ENCODE measurements at places on chromosomes 3 and 15. TPM values are rescaled to one million over a fixed set of nuclear protein-coding genes. Genes with fewer than 3 reads are reported as not detected.

DNA sequence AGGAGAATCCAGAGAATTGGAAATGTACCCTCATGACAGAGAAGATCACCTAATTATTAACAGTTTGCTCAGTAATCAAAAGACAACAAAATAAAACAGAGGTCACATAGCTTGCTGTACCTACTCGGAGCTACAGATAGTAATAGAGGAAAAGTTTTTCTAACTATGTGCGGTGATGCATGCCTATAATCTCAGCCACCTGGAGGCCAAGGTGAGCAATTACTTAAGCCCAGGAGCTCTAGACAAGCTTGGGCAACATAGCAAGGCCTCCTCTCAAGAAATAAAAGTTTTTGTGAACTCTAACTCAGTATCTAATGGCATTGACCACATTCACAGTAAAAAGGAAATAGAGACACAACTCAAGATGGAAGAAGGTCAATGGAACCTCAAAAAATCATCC lies 243.6 kb downstream of the ATP8B4 start:
- peaks cover 24% of the 10 kb centered on the region for H3K4me1 ChIP-seq
- no peaks in the 10 kb centered on the region for H3K27me3 ChIP-seq
- no peak for DNase-seq
- H3K27ac ChIP-seq = no peak overlapping the region
- H3K4me3 ChIP-seq = no peak overlapping the region

The CMTM8 gene
- total RNA-seq = 11.8 TPM

- H3K4me3 ChIP-seq = no peak overlapping the region
- H3K4me1 ChIP-seq = no peaks in the 10 kb centered on the region
- no peaks in the 10 kb centered on the region for H3K36me3 ChIP-seq
- no peak overlapping the region for H3K27ac ChIP-seq
- no peak for DNase-seq
- H3K27me3 ChIP-seq = no peaks in the 10 kb centered on the region
Measured at GRCh38 chr15:57736591-57736990, 30.1 kb downstream of the POLR2M start.

- H3K36me3 ChIP-seq = no peaks in the 10 kb centered on the region
- no peak for DNase-seq
- H3K27me3 ChIP-seq = no peaks in the 10 kb centered on the region
- no peak overlapping the region for H3K4me3 ChIP-seq
- no peak overlapping the region for H3K27ac ChIP-seq
- no peaks in the 10 kb centered on the region for H3K4me1 ChIP-seq
Measured at GRCh38 chr3:171982828-171983227, 56.5 kb upstream of the FNDC3B start.

The GOLGA8S gene
- not detected for total RNA-seq

- no peaks in the 10 kb centered on the region for H3K36me3 ChIP-seq
- peaks cover 24% of the 10 kb centered on the region for H3K4me1 ChIP-seq
- H3K27ac ChIP-seq = peak overlapping the region; percentile 91
- no peak for DNase-seq
- no peak overlapping the region for H3K4me3 ChIP-seq
Measured at GRCh38 chr3:112811917-112812660, 34.6 kb downstream of the CD200R1L start.

DNA sequence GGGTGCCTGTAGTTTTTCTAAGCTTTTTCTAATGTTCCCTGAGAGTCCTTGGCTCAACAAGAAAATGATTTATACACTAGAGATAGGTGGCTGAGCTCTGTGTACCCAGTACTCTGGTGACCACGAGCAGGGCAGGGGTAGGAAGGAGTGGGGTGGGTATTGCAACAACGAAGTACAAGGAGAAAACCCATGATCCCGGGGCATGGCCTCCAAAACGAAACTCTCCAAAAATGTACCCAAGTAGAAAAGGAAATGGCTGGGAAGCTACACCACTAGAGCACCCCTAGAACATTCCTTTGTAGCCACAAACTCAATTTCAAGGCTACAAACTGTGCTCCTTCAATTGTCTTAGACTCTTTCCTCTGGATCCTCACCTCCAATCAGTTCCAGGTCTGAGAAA lies 138.9 kb downstream of the DUT start:
- DNase-seq = no peak
- peaks cover 44% of the 10 kb centered on the region for H3K36me3 ChIP-seq
- H3K27me3 ChIP-seq = no peaks in the 10 kb centered on the region
- H3K4me3 ChIP-seq = no peak overlapping the region
- H3K27ac ChIP-seq = no peak overlapping the region
- H3K4me1 ChIP-seq = no peaks in the 10 kb centered on the region

GRCh38 chr3:60948488-60948887 lies 302.8 kb downstream of the FHIT start:
- H3K27ac ChIP-seq = no peak overlapping the region
- no peaks in the 10 kb centered on the region for H3K36me3 ChIP-seq
- no peak for DNase-seq
- H3K4me1 ChIP-seq = peaks cover 4% of the 10 kb centered on the region
- H3K4me3 ChIP-seq = no peak overlapping the region
- H3K27me3 ChIP-seq = no peaks in the 10 kb centered on the region

DNA sequence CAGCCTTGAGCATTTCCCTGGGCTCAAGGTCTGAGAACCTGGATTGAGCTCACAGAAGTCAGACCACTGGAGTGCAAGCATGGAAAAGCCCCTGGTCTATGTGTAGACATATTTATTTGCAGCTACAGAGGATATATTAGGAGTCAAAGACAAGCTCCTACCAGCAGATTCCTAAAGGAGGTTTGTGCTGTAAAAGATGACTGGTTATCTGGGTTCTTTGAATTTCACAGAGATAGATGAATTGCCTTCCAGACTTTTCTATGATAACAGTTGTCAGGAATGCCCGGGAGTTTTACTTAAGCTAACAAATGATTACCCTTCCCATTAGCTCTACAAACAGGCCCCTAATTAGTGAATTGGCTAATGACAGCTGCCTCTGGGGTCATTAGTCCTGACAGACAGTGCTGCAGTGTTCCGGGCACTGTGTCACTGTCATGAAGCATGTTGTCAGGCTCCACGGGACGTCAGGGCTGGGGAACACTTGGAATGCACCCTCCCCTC lies 48.8 kb upstream of the PLXNA1 start:
- no peaks in the 10 kb centered on the region for H3K27me3 ChIP-seq
- no peak overlapping the region for H3K27ac ChIP-seq
- DNase-seq = no peak

All from suprapubic skin (tissue), 4 donors.